D341Med (cell line): ENCODE measurements at places on chromosomes 7 and 10.
A peak's percentile ranks its signal among the peaks of the same experiment; 100 is the strongest.

- DNase-seq: peak; percentile 28
Measured at GRCh38 chr10:47023237-47024045, 112.2 kb downstream of the PTPN20 start.

GRCh38 chr7:55363386-55364170 is 1.6 kb upstream of the LANCL2 start:
- no peak for DNase-seq

GRCh38 chr10:124348801-124349200 is 69.9 kb downstream of the OAT start:
- DNase-seq: no peak

DNA sequence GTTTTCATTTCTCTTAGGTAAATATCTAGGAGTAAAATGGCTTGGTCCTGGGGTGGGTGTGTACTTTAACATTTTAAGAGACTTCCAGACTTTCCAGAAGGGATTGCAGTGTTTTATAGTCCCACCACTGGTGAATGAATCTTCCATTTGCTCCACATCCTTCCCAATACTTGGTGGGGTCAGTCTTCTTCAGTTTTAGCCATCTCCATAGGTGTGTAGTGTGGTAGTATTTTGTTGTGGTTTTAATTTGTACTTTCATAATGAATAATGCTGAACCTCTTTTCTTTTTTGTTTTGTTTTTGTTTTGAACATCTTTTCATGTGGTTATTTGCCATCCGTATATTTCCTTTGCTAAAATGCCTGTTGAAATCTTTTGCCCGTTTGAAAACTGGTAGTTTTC is 86.4 kb downstream of the ANKRD61 start:
- DNase-seq: no peak

- no peak for DNase-seq
Measured at GRCh38 chr7:54743580-54743979, 15.4 kb downstream of the SEC61G start.

DNA sequence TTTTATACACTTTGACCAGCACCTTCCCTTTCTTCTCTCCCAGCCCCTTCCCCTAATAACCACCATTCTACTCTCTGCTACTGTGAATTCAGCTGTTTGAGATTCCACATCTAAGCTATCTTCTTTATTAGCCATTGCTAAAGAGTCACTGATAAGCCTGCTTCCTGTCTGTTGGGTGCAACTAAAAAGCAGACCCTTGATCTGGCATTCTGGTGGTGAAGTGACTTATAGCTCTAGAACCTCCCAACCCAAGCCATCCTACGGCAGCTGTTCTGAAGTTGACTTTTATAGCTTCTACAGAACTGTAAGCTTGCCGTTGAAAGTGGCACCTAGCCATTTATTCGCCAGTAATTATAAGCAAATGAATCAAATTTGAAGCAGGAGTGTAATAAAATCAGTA is 105.6 kb downstream of the AHR start:
- DNase-seq: no peak

DNA sequence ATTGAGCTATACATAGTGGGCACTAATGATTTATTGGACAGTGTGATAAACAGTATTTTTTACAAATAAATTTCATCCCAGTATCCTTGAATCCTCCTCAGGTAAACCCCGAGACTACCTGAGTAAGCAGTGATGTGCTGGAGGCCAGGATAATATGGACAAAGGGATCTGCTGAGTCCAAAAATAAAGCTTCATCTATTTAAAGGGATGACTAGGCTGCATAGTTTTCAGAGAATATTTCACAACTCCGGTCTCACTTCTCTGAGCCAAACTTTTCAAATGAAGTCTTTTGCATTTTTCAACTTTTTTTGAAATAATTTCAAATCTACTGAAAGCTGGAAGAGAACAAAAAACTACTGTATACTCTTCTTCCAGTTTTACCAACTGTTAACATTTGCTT is 2.5 kb downstream of the ACTR3B start:
- no peak for DNase-seq

DNA sequence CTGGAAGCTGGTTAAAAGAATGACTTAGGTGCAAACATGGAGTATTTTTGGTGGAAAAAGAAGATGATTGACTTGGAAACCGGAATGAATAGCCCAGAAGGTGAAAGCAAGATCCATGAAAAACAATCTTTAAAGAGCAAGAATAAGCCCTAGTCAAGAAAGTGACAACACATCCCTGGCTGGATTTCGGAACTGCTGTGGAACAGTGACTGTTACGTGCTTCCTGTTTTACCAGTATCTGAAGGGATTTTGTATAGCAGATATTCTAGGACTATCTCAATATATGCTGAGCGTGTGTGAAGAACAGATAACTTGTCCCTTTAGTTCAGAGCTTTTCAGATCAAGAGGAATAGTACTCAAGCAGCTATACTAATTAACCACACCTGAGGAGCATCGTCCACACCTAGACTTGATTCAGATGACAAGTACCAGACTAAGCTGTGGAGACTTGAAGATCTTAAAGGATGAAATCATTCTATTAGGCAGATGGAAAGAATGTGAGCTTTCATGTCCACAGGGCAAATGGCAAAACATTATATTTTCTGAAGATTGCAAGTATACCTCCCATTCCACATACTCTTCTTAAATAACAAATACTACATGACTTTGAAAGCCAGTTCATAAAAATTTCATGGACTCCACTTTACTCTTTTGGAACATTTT is 11.5 kb upstream of the TES start:
- DNase-seq: no peak

GRCh38 chr10:52351914-52352330 is 37.8 kb downstream of the DKK1 start:
- no peak for DNase-seq

GRCh38 chr10:7960108-7960507 is 94.4 kb upstream of the GATA3 start:
- DNase-seq: no peak

GRCh38 chr10:19952224-19953010 is 136.2 kb downstream of the PLXDC2 start:
- DNase-seq: no peak

DNA sequence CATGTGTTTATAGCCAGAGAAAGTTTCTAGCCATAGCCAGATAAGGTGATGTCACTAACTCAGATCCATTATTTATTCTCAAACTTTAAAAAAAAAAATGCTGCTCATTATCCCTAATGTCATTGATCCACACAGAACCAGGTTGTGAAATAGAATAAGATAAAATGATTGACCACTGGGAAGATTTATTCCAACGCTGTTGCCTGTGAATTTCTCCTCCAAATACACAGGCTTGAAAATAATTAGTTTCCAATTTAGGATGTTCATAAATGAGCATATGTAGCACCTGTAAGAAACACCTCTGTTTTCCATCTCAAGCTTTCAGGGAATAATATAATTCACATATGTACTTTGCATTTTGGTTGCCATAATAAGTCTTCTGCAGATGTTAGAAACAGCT is 283.1 kb upstream of the DKK1 start:
- DNase-seq: no peak

GRCh38 chr10:112723876-112724275 is 226.2 kb upstream of the TCF7L2 start:
- no peak for DNase-seq

GRCh38 chr7:150931199-150931869 is 46.8 kb downstream of the KCNH2 start:
- peak; percentile 72 for DNase-seq

- DNase-seq: no peak
Measured at GRCh38 chr10:12872577-12872976, 128.9 kb downstream of the CCDC3 start.

DNA sequence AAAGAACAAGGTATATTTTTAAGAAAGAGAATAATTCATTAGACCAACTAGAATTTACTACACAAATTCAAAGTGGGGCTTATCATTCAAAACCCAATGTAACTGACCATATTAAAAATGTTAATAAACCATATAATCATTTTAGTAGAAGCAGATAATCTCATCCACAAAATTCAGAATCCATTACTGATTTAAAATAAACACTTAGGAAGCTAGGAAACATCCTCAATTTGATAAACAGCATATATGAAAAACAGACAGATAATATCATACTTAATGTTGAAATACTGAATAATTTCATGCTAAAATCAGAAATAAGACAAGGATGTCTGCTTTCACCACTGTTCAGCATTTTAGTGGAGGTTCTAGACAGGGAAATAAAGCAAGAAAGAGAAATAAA is 902.8 kb upstream of the PHF14 start:
- no peak for DNase-seq

- DNase-seq: no peak
Measured at GRCh38 chr10:67969875-67970274, 85.4 kb downstream of the SIRT1 start.
